ENCODE measurements at places on chromosomes 6 and 20. TPM values are rescaled to one million over a fixed set of nuclear protein-coding genes. Genes with fewer than 3 reads are reported as not detected.
A peak's percentile ranks its signal among the peaks of the same experiment; 100 is the strongest.

GRCh38 chr20:10642856-10643559 is 30.8 kb downstream of the JAG1 start:
- no peak overlapping the region for H3K4me3 ChIP-seq
- H3K27ac ChIP-seq, result peak overlapping the region; percentile 98
- peaks cover 75% of the 10 kb centered on the region for H3K36me3 ChIP-seq
- peaks cover 18% of the 10 kb centered on the region for H3K4me1 ChIP-seq
- no peak for DNase-seq
- no peaks in the 10 kb centered on the region for H3K27me3 ChIP-seq

- H3K27ac ChIP-seq, result no peak overlapping the region
- H3K27me3 ChIP-seq, result no peaks in the 10 kb centered on the region
- H3K4me3 ChIP-seq, result no peak overlapping the region
- H3K4me1 ChIP-seq, result peaks cover 23% of the 10 kb centered on the region
- DNase-seq, result no peak
- no peaks in the 10 kb centered on the region for H3K36me3 ChIP-seq
Observed at GRCh38 chr20:35311822-35312221, 19.6 kb upstream of the FAM83C start.

DNA sequence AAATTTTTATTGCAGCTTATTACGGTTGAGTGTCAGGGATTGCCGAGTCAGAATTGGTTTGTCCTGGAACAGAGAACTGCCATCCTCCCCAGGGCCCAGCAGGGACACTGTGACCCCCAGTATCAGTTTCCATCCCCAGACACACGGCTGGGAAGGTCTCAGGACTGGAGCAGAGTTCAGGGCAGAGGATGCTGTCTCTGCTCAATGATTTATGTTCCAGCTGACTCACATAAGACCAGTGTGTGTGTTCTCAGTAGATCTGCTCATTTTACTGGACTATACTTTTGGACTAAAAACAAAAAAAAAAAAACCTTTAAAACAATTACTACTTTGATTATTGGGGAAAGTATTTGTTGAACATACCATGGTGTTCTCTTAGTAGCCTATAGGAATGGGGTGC is 44.2 kb downstream of the FNDC1 start:
- no peaks in the 10 kb centered on the region for H3K4me1 ChIP-seq
- DNase-seq, result no peak
- no peaks in the 10 kb centered on the region for H3K36me3 ChIP-seq
- no peak overlapping the region for H3K4me3 ChIP-seq
- no peaks in the 10 kb centered on the region for H3K27me3 ChIP-seq

UFL1 gene
- 24.6 TPM for total RNA-seq
